T-cell (primary cell): ENCODE measurements at places on chromosomes 16 and 17.

GRCh38 chr17:79792341-79792871, 4.5 kb downstream of the CBX8 start:
- DNase-seq: no peak

GRCh38 chr16:5642436-5642835, 544.8 kb upstream of the EEF2KMT start:
- no peak for DNase-seq

- no peak for DNase-seq
Measured at GRCh38 chr17:41738801-41739112, 4.3 kb upstream of the HAP1 start.

DNA sequence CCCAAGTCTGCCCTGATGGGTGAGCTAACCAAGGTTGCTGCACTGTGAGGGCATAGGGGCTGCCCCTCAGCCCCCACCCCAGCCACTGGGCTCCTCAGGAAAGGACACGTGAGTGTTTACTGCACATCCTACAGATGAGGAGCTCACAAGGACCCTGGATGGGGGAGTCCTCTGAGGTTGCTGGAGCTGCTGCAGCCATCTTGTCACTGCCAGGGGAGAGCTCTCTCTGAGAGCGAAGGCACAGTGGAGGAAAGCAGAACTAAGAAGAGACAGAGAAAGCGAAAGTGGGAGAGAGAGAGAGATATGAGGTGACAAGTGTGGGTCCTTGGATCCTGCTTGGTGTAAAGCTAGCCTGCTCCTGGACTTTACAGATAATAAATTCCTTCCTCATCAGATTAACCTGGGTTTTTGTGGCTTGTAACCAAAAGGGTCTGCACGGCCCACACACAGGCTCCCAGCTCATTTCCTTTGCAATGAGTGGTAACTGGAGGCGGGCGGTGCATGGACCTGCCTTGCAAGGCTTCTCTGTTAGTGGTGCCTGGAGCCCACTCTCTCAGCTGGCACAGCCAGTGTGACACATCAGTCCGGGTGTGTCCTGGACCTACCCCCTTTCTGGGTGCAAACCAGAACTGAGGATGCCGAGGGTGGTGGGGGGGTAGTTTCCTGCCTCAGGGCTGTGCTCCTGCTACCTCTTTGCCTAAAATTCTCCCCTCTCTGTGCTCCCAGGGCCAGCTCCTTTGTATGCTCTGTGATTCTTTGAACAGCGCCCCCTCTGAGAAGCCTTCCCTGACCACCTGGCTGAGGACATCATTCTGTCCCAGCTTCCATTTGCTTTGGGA, 14.2 kb downstream of the SNX20 start:
- no peak for DNase-seq

DNA sequence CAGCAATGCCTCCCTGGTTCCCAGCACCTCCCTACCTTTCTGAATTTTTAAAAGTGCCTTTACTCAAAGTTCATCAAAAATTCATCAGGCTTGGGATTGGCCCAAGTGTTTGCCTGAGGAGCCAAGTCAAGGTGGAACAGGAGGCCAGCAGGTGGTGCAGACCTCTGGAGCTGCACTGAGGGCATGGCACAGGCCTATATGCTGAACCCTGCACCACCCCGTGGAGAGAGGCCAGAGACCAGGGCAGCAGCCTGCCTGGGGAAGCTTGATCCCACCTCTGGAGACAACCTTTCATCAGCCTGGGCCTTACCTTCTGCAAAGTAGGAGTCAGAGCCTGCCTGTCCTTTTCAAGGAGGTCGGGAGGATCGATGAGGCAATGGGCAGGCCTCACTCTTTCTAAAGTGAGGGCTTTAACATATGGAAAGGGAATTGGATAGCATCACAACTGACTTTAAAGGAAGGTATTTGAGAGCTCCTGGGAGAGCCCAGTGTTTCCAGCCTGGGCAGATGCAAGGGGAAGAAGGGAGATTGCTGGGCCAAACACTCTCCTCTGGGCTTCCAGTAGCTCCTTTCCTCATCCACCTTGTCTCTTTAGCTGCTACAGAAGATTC, 31.8 kb upstream of the TMEM132E start:
- no peak for DNase-seq

- DNase-seq: no peak
Measured at GRCh38 chr16:57372372-57373116, at the start of gene CX3CL1. Gene CX3CL1 (plus strand): TSS chr16:57372490. CDS start chr16:57372569, 79 bp downstream.

- DNase-seq: no peak
Measured at GRCh38 chr17:79698146-79698846, 32.4 kb upstream of the ENPP7 start.

- no peak for DNase-seq
Measured at GRCh38 chr16:11520442-11520841, 66.3 kb downstream of the LITAF start.

DNA sequence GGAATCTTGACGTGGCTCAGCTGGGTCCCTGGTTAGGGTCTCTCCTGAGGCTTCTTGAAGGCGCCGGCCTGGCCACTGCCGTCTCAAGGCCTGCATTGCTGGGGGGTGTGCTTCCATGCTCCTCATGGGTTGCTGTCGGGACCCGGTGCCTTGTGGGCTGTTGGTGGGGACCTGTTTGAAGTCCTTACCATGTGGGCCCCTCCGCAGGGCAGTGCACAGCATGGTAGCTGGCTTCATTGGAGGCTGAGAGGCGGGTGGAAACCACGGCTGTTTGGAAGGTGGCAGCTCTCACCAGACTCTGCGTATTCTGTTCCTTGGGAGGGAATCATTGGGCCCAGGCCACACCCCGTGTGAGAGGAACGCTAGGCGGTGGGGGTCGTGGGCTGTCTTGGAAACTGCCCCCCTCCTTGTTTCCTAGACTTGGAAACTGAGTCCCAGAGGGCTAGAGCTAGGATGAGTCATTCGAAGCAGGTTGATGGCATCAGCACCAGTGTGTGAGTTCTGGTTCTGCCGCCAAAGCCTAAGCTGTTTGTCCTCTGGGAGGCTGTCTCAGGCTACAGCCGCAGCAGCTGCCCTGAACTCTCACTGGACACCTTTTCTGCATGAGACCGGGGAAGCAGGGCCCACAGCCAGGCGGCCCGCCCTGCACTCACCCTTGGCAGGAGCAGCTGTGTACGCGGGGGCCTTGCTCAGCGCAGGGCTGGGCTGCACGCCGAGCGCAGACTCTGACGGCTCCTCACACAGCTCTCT, 35.2 kb downstream of the ZNF750 start:
- DNase-seq: no peak

- DNase-seq: peak; percentile 65
Measured at GRCh38 chr17:1573932-1574696, 11.5 kb upstream of the PITPNA start.

GRCh38 chr17:49051269-49051668, 54.1 kb downstream of the IGF2BP1 start:
- DNase-seq: no peak

- no peak for DNase-seq
Measured at GRCh38 chr16:83674931-83675535, 132.7 kb upstream of the HSBP1 start.

DNA sequence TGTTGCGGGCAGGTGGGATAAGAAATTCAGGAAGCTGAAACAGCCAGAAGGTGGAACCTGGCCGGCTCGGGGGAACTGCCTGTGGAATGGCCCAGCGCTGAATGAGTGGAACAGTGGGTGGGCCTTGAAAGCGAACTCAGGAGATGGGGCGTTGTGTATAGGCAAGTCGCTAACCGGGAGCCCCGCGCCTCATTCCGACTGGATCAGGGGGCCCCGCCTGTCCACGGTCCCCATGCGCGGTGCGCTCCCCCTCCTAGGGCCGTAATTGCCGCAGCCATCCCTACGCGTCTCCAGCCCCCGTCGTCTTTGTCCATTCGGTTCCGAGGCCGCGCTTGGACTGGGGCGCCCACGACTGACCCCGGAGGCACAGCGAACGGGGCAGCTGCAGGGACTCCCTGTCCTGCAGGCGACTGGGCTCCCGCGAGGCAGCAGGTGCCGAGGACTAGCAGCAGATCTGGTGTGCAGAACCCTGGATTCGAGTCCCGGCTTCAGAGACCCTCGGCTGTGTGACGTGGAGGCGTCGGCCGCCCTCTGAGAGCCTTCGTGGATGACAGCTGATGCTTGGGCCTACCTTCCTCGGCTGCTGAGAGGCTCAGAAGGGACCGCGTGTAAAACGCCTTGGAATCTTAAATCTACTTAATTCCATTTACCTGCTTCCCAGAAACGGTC, 10.9 kb upstream of the CA4 start:
- DNase-seq: no peak

DNA sequence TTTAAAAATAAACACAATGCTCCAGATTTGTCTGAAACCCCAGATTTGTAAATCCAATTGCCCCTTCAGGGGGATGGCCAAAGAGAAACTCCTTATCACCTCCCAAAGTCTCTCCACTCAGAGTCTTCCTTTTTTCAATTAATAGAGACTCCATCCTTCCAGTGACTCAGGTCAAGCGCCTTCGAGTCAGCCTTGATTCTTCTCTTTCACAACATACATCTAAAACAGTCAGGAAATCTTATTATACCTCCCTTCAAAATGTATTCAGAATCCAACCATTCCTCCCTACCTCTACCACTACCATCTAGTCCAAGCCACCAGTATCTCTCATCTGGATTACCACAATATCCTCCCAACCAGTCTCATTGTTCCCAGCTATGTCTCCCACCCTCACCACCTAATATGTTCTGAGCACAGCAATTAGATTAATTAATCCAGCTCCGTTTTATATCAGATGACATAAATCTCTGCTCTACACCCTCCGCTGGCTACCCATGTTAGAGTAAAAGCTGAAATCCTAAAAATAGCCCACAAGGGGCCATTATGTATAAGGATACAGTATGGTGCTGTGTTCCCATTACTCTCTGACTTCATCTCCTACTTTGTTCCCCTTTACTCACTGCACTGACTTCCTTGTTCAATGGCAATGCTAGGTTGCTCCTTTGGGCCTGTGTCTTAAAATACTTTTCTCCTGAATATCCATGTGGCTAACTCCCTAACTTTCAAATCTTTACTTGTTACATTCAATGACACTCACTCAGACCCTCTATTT, 11.8 kb downstream of the SIAH1 start:
- no peak for DNase-seq

DNA sequence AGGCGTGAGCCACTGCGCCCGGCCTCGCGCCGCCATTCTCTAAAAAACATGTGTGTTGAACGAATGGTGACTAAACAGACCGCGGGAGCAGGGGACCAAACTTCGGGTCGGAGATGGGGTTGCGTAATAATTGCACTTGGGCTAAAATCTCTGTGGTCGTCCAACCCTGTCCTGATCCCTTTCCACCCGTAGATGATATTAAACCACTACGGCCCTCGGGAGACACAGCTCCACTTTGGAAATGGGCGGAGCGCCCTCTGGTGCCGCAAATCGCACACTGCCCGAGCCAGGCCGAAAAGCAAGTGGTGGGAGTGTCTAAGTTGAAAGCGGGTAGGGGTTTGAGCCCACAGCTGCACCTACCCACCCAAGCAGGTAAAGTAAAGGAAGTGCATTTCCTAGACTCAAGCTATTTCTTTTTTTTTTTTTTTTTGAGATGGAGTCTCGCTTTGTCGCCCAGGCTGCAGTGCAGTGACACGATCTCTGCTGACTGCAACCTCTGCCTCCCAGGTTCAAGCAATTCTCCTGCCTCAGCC, 17.0 kb downstream of the CAVIN1 start:
- DNase-seq: peak; percentile 83

GRCh38 chr16:79101491-79101890, 499.0 kb downstream of the MAF start:
- no peak for DNase-seq

DNA sequence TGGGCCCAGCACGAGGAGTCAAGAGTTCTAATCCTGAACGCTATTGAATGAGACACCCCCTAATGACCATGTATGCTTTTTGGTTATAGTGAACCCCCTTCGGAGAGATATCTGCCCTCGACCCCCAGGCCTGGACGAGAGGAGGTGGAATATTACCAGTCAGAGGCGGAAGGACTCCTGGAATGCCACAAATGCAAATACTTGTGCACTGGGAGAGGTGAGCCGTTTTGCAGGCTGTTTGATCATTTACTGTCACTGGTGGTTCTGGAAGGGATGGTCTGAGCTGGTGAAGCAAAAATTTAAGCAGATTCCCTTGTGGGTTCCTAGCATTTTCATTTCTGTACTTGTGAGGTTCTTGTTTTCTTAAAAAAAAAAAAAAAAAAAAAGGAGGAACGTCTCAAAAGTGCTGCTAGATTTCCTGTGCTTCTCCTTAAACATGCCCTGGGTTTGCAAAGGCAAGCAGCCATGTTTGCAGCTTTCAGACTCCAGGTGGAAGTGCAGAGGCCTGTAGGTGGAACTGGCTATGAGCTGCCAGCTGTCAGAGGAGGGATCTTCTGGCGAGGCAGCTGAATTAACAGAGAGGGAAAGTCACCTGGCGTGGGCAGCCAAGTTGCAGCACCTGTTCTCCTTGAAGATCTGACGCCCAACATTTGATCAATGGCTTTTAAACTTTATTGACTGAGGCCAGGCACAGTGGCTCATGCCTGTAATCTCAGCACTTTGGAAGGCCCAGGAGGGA, 3.5 kb downstream of the MARVELD3 start:
- no peak for DNase-seq

- DNase-seq: no peak
Measured at GRCh38 chr17:59513934-59514841, 51.2 kb upstream of the DHX40 start.

GRCh38 chr17:77471984-77472461, 331.3 kb downstream of the SEC14L1 start:
- DNase-seq: no peak

- no peak for DNase-seq
Measured at GRCh38 chr16:81006211-81006812, 373 bp downstream of the CMC2 start.

DNA sequence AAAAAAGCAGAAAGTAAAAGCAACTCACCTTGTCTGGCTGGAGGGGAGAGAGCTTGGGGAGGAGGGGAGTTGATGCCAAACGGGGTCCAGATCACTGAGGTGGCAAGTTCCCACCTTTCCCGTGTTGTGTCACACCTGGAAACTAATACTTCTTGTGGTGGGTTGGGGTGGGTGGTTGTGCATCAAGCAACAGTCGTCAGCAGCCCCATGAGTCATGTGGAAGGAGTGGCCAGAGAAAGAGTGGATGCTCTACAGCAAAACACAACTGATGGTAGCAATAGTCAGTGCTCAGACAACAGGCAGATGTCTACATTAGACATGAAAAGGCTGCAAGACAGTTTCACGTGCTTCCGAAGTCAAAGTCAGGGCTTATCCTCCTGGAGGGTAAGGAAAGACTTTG, 35.4 kb downstream of the ARSG start:
- DNase-seq: no peak

DNA sequence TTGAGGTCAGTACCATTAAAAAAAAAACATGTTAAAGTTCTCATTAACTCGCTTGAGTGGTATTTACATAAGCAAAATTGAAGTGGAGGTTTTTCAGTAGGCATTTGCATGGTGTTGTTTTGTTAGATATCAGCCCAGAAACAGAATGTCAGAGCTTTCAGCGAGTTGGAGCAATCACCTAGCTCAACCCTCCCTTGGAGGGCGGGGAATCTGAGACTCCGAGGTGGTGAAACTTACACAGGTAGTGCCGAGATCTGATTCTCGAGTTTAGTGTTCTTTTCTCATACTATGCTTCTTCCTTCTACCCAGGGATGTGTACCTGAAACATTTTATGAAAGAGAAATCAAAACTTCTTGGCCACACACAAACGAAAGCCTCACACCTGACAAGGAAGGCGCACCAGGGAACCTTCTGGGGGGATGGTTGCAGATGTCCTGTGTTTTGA, 6.6 kb downstream of the SEC14L1 start:
- no peak for DNase-seq

GRCh38 chr17:75048249-75048878, 1.3 kb downstream of the KCTD2 start:
- no peak for DNase-seq
